Cortex of kidney (tissue), 1 donor: ENCODE measurements at places on chromosomes 16 and 17.

GRCh38 chr16:70160821-70161220, 12.8 kb upstream of the CLEC18C start:
- no peak for DNase-seq

DNA sequence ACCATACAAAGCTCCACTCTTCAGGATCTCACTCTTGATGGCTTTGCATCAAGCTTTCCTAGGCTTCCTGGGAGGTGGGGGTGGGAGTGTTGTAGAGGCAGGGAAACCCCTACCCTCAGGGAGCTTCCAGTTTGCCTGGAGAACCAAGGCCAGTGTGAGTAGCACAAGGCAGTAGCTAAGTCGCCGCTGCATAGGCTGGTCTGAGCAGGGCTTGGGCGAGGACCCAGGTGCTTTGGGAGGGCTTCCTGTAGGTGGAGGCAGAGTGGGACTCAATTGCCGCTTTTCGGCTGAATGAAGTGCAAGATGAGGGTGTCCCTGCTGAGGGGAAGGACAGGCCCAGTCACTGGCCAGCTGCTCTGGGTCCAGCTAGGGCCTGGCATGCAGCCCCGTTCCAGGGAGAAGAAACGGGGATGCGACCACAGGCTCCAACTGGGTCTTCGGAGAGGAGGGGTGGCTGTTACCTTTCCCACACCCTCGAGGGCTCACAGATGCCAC, 3.9 kb downstream of the CD79B start:
- DNase-seq = no peak

GRCh38 chr17:35889818-35890773, 9.9 kb upstream of the CCL5 start:
- no peak for DNase-seq

GRCh38 chr17:49406421-49407061, 8.1 kb downstream of the PHB1 start:
- DNase-seq = no peak

GRCh38 chr16:15757630-15758251, 99.1 kb downstream of the MYH11 start:
- no peak for DNase-seq

GRCh38 chr16:4700380-4700996, 7.1 kb downstream of the NUDT16L1 start:
- no peak for DNase-seq

GRCh38 chr16:57508035-57508425, 21.7 kb upstream of the DOK4 start:
- DNase-seq = no peak

DNA sequence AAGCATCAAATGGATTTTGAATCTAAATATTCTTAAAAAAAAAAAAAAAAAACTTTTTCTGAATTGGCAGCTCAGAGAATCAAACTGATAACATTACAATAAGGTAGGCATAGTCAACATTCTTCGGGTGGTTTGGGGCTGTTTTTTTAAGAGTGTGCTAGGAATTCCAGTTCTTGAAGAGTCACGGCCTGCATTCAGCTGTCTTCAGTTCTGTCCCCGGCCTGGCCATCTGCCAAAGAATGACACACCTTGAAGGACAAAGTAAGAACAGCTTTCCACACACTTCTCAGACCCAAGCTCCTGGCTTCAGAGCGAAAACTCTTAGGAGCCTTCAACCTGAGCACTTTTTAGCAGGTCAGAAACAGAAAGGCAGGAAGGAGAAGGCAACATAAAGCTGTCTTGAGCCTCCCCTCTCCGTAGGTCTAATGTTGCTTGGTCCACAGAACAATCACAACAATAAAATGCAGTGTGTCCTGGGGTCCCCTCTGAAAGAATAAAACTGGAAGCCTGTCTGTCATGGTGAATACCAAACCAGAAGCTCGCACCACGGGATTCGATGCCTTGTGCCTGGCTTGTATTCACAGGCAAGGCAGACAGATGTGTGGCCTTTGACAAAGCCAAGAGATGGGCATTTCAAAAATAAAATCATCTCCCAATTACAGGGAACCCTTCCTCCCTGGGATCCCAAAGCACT, 524.4 kb upstream of the ZFHX3 start:
- DNase-seq = no peak

GRCh38 chr16:4330277-4330874, 14.5 kb downstream of the GLIS2 start:
- no peak for DNase-seq

DNA sequence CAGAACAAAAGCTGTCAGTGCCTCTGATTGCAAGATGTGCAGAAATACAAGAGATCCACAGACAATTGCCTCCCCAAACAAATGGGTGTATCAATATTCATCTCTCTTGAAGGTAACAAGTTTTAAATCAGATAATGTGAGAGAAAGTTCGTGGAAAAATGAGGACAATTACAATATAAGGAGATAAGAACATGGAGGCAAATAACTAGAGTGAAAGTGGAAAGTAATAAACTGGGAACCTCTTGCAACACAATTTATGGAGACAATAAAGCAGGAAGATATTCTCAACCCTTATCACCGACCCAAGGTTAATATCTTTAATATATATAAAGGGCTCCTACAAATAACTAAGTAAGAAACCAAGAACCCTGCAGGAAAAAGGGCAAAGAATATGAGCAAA, 14.2 kb upstream of the KRT19 start:
- no peak for DNase-seq

GRCh38 chr17:4944554-4945175, 3.7 kb downstream of the PFN1 start:
- no peak for DNase-seq

- no peak for DNase-seq
Measured at GRCh38 chr17:82212331-82213250, at the start of gene CCDC57. Gene CCDC57 (minus strand): TSS chr17:82212842. CDS start chr17:82201944, 10,898 bp downstream.

- no peak for DNase-seq
Measured at GRCh38 chr16:69745959-69746358, 8.8 kb downstream of the NOB1 start.

DNA sequence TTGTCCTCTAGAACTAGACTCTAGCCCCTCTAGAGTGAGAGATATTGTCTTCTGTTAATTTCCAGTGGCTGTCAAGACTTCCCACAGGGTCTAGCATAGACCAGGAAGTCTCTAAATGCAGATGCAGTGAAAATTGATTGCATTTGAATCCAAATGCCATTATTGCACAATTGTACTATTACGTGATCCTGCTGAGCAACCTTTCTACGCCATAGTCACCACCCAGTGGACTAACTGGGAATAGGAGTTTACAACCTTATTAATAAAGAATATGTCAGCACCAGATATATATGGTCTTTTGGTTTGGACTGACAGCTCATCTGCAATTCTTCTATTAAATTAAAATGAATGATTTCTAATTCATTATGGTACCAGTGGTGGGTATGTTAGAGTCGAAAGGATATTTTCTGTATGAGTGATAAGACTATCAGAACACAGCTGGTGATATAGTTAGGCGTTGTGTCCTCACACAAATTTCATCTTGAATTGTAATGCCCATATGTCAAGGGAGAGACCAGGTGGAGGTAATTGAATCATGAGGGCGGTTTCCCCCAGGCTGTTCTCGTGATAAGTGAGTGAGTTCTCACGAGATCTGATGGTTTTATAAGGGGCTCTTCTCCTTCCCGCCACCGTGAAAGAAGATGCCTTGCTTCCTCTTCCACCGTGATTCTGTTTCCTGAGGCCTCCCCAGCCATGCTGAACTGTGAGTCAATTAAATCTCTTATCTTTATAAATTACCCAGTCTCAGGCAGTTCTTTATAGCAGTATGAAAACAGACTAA, 138.9 kb upstream of the CA10 start:
- DNase-seq = no peak

DNA sequence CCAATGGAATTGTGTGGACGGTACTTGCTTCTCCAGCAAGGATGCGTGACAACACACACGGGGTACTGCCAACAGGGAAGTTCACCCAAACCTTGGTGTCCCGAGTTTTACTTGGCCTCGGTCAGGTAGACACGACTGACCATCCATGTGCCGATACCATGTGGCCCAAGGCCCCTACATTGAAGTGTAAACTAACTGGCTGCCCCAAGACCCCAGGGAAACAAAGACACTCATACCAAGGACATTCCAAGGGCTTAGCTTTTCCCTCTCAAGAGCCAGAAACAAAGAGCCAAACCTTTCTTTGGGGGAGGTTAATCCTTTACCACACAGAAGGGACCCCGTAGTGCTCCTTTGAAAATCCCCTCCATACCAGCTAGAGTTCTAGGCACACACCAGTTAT, 215.9 kb upstream of the TNRC6C start:
- no peak for DNase-seq

GRCh38 chr16:52537516-52537915, 9.4 kb downstream of the TOX3 start:
- no peak for DNase-seq

- DNase-seq = no peak
Measured at GRCh38 chr17:74759941-74760340, 11.5 kb downstream of the NHERF1 start.

GRCh38 chr17:49104511-49105074, 28.0 kb upstream of the B4GALNT2 start:
- DNase-seq = no peak

DNA sequence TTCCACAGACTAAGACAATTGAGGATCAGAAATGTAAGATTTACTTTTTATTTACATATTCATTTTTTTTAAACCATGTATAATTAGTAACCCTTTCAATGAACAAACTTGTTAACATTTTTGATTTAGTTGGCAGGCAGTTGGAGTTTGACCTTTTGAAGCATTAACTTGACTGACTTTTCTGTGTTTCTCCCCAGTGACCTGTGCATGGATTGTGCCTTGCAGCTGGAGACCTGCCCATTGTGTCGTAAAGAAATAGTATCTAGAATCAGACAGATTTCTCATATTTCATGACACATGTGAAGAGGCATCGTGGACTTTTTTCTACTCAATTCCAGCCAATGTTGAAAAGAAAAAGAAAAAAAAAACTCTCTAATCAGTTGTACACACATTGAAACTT, 6.4 kb upstream of the ARL2BP start:
- no peak for DNase-seq

GRCh38 chr16:14035092-14035491, 36.0 kb upstream of the MRTFB start:
- no peak for DNase-seq

GRCh38 chr17:43015579-43015978, 6.6 kb downstream of the VAT1 start:
- DNase-seq = no peak

DNA sequence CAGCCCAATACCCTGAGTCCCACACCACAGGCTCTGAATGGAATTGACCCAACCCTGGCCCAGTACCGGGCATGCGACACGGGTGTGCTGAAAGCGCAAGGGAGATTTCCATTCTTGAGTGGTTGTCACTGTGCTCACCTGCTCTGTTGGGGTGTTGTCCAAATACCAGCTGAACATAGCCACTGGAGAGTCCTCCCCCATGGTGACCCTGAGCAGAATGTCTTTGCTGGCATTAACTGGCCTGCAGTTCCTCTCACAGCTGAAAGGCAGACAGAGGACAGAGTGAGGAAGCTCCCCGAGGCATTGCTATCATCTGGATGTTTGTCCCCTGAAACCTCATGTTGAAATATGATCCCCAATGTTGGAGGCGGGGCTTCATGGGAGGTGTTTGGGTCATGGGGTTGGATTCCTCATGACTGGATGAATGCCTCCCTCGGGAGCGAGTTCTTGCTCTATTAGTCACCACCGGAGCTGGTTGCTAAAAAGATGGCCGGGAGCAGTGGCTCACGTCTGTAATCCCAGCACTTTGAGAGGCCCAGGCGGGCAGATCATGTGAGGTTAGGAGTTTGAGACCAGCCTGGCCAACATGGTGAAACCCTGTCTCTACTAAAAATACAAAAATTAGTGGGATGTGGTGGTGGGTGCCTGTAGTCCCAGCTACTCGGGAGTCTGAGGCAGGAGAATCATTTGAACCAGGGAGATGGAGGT, 57.3 kb upstream of the BCO1 start:
- DNase-seq = no peak

GRCh38 chr16:68339214-68339613, 28.4 kb downstream of the PRMT7 start:
- no peak for DNase-seq

DNA sequence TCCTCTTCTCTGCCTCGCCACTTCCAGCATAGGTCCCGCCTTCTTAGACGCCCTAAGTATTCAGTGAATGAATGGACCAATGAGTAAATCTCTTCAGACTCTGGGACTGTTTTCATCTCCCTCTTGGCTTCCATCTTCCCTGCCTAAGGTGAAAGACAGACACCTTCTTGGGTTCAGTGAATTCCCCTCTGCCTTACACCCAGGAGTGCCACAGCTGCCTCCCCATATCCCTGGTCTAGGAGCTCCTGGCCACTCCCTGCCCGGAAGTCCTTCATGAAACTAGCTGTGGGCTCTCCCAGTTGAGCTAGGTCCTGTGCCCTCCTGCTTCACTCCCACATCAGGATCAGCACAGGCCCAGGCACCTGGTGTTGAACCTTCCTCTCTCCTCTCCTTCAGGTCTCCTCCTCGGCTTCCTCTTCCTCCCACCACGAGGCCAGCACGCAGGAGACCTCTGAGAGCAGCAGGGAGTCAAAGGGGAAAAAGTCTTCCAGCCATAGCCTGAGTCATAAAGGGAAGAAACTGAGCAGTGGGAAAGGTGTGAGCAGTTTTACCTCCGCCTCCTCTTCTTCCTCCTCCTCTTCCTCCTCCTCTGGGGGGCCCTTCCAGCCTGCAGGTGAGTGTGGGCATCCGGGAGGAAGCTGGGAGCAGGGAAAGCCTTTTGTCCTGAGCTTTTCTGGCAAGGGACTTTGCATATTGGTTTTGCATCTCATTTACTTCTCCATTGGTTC, 10.3 kb downstream of the MLLT6 start:
- no peak for DNase-seq

DNA sequence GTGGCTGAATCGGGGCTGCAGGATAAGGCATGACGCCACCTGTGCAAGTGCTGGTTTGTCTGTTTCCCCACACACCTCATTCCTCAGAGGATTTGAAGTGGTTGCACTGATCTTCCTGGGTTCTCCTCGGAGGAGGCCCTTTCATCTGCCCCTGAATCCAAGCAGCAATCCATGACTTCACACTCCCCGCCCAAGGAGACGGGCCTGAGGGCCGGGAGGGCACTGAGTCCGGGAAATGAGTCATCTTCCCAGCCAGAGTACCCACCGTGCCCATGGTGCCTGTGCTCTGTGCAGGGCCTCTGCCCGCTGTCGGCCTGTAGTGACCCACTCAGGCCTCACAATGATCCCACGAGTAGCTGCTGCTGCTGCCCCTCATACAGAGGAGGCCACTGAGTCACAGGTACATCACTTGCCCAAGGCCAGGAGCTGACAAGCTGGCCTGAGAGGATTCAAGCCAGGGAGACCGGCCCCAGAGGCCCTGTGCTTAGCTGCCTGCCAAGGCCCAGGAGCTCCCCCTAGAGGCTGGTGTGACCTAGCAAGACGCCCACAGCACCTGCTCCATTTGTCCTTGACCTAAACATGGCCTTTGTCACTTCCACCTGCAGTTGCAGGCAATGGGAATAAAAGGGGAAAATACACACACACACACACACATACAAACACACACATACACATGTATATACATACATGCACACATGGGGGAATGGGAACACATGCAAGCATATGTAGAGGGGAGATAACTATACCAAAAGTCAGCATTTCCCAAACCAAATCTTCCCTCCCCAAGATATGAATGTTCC, 240.0 kb downstream of the C16orf95 start:
- no peak for DNase-seq

- DNase-seq = no peak
Measured at GRCh38 chr17:83154311-83155127, 75.1 kb downstream of the METRNL start.
